ENCODE measurements at places on chromosomes 12 and 14.

- DNase-seq: peak; percentile 23
Observed at GRCh38 chr12:106645074-106645421, 62.2 kb downstream of the RFX4 start.

DNA sequence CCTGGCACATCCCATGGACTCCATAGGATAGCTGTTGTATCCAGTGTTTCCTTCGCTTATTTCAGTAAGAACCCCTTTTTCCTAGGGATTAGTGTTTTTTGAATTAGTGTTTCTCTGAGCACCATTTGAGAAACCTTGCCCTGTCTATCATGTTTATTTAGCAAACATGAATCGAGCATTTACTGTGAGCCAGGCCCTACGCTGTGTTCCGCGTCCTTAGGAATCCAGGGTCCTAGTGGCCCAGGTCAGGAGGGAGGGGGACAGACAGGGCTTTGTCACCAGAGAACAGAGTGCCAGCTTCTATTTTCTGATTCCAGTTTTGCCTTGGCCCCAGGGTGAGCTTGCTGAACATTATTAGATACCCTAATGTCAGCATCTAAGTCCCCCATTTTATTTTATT lies 2.5 kb downstream of the TEAD4 start:
- no peak for DNase-seq

DNA sequence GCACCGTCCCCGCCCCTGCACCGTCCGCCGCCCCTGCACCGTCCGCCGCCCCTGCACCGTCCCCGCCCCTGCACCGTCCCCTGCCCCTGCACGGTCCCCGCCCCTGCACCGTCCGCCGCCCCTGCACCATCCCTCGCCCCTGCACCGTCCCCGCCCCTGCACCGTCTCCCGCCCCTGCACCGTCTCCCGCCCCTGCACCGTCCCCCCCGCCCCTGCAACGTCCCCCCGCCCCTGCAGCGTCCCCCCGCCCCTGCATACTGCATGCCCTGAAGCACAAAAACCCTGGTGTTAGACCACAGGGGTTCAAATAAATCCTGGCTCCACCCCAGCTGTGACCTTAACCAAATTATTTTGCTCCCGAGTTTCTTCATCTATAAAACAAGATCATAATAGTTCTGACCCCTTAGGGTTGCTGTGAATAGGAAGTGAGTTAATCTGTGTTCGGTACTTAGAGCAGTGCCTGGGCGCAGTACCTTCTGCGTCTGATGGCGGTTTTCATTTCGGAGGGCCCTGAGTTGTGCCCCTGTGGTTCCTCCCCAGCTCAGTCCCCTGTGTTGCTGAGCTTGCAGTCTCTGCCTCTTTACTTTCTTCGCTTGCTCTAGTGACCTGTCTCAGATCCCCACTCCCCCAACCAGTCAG lies 38.1 kb downstream of the ESRRB start:
- no peak for DNase-seq

DNA sequence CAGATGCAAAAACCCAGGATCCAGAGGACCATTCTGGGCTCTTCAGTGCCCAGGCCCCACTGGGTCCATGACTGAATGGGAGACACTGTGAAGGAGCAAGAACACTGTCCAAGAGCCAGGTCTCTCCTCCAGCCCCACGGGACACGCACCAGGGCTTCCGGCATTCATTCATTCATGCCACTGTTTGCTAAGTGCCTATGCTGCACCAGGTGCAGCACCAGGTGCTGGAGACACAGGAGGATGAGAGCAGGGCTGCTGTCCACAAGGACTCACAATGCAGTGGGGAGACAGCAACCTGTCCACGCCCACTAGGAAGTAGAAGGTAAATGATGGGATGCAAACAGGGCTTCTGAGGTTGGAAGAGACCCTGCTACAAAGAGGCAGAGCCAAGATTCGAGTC lies 20.4 kb downstream of the CLMN start:
- no peak for DNase-seq

DNA sequence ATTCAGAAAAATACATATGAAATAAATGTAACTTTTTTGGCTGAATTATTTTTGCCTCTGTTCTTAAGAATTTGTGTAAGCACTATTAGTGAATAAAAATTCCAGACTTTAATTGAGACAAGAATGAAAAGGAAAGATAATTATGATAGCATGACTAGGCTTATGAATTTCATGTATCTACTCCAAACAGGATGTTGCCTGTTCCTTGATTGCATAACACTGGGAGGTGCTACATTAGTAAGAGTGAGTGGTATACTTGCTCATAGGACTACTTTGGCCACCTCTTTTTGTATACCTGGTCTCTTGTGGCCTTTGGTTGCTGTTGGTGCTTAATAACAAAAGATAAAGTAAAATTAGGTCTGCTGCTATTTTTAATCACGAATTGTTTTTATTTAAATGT lies 112.8 kb downstream of the NAV3 start:
- DNase-seq: peak; percentile 82

DNA sequence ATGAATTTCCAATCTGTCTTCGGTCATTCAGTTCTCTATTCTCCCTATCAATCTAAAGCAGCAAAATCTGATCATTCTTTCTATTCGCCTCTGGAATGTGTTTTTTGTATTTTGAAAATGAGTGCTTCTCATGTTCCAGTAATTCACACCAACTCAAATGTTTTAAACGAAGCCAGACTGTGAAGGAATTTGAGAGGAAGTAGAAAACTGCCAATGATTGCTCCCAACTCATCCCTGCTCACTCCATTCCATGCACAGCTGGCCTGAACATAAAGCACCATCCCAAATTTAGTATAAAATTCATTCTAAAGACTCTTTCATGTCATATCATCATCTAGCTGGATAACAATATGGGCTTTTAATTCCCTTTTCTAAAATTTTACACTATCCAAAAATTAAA lies 123.8 kb downstream of the DUSP6 start:
- no peak for DNase-seq

DNA sequence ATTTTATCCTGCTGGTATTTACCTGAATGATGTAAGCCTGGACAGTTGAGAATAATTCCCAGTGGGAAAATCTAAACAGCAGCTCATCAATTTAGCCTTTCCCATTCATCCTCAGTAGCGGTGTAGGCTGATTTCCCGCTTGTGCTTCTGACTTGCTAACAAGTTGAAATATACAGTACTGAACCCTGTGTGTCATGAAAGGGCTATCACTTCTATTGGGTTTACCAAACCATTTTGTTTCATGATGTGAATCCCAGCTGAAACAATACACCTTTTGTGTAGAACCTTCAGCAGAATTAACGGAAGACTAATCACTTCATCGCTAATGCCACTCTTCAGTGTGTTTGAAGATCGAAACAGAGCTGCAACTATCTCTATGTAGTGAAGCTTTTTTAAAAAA lies 88.4 kb downstream of the POLR3B start:
- DNase-seq: no peak

DNA sequence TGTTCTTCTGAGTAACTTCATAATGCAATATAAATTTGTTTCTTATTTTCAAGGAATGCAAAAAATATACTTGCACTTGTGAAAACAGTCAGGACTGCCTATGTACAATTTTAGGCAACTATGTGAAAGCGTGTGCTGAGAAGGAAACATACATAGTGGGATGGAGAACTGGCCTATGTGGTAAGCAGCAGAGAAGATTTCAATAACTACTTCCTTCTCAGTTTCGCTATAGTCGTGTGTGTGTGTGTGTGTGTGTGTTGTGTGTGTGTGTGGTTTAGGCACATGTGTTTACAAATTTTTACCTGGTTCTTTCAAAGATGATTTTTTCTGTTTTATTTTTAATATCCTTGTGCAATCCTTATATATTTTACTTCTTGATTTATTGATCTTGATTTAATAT lies 211.8 kb downstream of the LRRK2 start:
- DNase-seq: no peak

GRCh38 chr14:100498068-100498467 lies 89.1 kb downstream of the BEGAIN start:
- no peak for DNase-seq

DNA sequence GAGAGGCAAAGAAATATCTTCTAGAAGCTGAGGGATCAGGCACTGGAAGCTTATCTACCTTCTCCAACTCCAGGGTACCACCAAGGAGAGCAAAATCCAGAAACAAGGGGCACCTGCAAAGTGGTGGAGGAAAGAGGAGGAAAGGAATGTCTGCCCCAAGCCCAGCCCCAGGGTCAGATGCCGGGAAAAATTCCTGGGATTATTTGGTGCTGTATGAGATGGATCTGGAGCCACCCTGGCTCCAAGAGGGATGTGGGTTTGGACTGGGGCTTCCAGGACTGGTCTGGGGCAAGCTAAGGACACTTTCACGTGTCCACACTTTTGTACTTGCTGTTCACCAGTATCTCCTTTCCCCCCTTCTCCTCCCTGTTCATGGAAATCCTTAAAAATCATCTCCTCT lies 69.8 kb downstream of the DPF3 start:
- DNase-seq: no peak

DNA sequence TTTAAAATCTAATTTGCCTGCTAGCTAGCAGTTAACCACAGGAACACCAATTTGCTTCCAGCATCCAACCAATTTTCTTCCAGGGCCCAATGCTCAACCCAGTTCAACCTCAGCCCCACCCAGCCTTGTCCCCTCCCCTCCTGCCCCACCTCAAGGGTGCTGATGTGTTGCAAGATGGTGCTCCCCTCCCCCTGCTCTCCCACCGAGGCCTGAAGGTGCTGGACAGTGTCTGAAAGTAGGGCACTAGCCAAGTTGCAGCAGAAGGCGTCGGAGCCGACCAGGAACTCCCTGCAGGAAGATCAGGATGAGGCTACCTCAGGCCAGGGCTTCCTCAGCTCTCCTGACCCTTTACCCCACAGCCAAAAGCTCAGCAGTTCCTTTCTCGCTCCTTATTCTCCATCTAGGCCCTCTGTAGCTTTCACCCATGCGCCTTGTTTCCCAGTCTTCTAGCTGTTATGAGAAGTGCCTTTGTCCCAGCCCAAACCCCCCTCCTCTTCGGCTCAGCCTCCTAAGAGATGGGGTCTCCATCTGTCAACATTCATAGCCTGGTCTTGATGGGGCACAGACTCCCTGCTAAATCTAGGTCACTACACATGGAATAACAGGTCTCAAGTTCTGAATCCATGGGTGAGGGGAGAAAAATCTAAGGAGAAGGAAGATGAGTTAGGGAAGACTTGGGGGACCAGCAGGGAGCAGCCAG lies 3.6 kb downstream of the STAT6 start:
- DNase-seq: no peak

DNA sequence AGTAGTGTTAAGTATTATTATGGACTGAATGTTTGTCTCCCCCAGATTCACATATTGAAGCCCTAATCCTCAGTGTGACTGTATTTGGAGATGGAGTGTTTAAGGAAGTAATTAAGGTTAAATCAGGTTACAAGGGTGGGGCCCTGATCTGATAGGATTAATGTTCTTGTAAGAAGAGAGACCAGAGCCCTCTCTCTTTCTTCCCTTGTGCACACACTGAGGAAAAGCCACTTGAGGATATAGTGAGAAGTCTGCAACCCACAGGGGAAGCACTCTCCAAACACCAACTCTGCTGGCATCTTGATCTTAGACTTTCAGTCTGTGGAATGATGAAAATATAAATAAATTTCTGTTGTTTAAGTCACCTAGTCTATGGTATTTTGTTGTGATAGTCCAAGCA lies 2.2 kb upstream of the KLRG1 start:
- no peak for DNase-seq

- peak; percentile 98 for DNase-seq
Observed at GRCh38 chr12:49868952-49869815, 26.3 kb upstream of the BCDIN3D start.

DNA sequence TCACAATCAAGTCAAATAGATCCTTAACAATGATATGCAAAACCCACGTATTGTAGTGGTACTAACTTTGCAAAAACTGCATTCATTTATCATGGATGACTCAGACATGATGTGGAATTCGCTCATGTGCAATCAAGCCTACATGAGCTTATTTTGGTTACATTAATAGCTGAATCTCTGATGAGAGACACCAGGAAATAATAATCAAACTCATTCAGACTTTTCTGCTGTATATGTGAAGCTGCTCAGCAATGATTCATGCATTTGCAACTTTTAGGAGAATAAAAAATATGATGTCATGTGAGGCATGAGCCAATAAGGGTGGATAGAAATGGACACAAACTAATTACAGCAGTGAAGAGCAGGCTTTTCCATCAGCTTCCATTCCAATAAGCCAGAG lies 1075.8 kb upstream of the TMEM132C start:
- DNase-seq: no peak

- DNase-seq: no peak
Observed at GRCh38 chr14:78448164-78449094, 278.3 kb downstream of the NRXN3 start.

GRCh38 chr14:76473481-76474263 lies 97.7 kb downstream of the ESRRB start:
- no peak for DNase-seq

- no peak for DNase-seq
Observed at GRCh38 chr14:54470701-54471100, 18.1 kb downstream of the GMFB start.

DNA sequence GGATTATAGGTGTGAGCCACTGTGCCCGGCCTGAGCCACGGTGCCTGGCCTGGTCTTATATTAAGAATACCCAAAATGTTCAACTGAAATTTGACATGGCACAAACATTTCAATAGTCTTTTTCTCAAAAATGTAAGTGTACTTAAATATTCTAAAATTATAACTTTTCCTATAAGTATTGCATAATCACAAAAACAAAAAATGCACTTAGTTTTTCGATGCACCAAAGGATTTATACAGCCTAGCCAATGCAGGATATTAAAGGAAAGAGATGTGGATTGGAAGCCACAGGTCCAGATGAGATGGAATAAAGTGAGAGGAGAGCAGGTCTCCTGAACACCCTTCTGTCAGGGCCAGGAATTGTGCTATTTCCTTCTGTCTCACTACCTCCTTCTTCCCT lies 62.8 kb downstream of the ZC3H14 start:
- DNase-seq: no peak

- DNase-seq: no peak
Observed at GRCh38 chr14:99286761-99287160, 14.8 kb upstream of the BCL11B start.

DNA sequence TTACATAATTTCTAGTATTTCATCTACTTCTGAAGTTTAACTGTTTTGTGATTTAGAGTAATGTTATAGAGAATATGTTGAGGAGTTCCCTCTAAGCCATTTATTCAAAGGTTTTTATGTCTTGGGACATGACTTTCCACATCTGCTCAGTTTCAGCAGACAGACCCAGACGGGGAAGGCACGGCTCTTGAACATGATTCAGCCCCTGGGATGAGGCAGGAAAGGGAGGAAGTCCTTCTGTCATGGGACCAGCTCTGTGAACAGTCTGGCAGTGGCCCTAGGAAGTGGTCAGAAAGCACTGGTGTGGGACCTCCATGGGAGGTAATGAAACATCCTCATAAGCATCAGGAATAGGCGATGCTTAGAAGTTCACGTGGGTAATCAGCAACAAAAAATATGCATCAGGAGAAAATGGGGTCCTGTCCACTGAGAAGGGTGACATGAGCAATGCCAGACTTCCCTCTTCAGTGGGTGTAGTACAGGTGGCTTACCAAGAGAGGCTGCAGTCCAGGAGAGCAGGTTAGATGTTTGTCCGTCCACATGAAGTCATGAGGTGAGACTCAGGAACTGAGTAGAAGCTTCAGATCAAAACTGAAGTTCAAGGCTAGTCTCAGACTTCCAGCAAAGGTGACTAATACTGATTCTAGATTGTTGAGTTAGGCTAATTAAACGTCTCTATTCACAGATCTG lies 248.5 kb downstream of the IPO8 start:
- no peak for DNase-seq
